ENCODE measurements at places on chromosomes 3 and 15.

DNA sequence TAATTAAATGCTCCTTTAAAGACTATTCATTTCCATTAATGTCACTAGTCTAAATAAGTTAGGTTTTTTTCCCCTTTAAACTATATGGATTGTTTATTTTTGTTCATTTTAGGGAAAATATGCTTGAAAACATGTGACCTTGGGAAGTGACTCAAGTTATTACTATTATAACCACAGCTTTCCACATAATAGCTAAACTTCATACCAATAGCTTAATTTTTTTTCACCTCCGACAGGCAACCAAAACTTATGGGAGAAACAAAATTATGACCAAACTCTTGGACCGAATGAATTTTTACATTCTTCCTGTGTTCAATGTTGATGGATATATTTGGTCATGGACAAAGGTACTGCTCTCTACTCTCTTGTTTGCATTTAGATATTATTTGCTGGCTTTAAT is 16.2 kb downstream of the CPA3 start:
- DNase-seq = no peak

DNA sequence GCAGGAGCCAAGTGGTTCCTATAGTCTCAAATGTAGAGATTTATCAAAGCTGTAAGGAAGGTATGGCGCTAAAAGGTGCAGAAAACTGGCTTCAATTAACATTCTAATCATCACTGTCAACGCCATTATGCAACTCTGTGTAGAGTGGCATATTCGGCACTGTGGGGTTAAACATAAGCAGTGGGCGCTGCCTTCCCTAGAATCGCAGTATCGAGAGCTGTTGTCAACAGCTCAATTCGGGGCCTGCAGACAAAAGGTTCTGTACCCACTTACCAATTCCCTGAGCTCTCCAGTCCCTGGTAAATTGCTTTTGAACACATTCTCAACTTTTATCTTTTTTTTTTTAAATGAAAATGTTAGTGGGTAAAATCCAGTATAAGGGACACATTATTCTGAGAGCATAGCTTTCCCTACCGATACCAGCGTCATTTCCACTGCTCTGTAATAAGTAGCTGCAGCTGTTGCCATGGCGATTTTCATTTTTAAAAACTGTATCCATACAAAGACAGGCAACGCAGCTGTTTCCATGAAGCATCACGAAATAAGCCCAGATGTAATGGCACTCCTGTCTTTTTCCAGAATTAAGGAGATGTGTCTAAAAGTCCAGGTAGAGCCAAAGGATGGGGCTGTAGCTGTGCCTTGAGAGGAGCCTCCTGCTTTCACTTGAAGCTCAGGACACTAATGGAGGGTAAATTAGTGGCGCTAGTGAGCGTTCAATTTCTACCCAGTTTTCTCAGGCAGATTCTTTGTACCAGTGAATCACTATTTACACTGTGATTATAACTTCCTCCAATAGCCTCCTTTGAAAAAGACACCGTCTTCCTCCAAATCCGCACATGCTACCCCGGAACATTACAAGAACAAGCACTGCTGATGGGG is 250.3 kb downstream of the SLC9A9 start:
- no peak for DNase-seq

- DNase-seq = no peak
Observed at GRCh38 chr3:89184151-89184995, 77.0 kb downstream of the EPHA3 start.

- no peak for DNase-seq
Observed at GRCh38 chr15:89621547-89621946, 33.7 kb downstream of the KIF7 start.

DNA sequence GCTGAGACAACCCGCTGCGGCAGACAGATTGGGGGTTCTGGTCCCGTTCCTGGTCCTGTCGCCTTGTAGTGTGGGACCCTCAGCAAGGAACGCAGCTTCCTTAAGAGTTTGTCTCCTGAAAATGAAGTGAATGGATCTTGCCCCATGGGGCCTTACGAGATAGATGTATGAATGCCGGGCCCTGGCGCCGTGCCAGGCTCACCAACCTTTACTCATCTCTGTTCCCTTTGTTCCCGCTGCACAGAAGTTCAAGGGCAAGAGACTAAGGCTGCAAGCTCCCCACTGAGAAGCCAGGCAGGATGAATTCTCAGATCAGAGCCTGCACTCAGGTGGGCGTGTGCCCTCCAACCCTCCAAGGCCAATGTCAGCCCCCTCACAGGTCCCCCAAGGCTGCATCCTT is 162.7 kb upstream of the IQSEC1 start:
- no peak for DNase-seq

- no peak for DNase-seq
Observed at GRCh38 chr3:112813016-112813415, 33.6 kb downstream of the CD200R1L start.

DNA sequence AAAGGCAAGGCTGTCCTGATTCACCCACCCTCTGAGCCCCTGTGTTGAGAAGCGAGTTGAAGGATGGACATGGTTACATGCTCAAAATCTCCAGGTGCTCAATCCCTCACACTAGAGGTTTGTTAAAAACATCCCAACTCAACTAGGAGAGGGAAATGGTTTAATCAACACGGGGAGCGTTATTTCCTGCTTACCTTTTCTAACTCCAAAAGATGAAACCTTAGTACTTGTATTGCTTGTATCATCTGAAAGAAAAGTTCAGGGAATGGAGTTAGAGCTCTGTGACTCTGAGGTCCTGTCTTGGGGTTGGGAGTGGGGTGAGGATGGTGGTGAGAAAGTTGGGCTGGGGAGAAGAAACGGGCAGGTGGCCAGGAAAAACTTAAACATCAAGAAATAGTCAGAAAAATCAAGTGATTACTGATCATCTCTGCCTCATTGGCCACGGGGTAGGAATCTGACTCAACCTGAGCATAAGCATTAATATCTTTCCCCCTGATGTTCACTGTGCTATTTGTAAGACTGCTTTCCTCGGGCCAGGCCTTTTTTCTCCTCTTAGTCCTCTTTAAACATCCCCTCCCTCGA is 5.9 kb downstream of the MEIS2 start:
- no peak for DNase-seq

DNA sequence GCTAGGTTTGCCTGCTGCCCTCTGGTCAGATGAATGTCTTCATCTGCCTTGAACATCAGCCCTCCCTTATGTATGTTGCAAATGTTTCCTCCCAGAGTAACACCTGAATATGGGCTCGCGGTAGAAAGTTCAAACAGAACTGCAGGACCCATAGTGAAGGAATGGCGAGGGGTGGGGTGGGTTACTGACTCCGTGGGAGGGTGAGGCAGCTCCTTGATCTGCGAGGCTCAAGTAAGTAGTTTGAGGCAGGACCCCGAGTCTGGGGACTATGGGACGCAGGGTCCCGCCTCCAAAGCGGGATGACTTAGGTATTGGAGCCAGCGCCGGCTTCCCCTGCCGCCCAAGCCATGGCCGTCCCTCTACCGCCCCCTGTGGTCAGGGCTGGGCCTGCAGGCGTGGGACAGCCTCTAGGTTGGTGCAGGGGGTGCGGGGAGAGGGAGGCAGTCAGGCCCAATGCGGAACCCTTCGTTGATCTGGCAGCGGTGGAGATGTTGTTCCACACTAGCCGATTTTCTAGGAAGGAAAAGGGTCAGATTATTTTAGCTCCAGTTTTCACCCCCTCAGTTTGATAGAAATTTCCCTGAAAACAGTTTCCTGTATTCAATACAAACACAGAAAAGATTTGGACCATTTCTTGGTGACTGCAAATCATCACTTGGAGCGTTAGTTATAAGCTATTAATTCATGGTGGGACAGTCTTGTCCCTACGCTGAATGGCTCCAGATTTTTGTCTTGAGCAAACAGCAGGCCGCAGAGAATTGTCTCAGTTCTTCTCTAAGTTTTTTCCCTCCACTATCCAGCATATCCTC is 72.3 kb downstream of the CORO2B start:
- DNase-seq = peak; percentile 20

DNA sequence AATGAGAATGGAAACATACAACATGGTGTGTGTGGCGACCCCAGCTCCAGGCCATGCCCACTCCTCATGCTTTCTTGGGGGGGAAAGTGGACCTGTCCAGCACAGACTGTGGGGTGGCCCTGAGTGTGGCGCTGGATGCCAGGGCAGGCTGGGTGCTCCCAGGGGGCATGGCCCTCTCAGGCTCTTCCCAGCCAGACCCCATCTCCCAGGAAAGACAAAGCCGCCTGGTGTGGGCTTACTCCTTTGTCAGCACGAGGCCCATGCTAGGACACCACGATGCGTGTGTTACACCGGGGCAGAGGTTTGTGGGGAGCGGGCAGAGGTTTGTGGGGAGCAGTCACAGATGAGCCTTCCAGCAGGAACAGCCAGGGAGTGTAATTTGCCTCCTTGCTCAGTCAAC is 68.5 kb downstream of the ABTB1 start:
- no peak for DNase-seq

DNA sequence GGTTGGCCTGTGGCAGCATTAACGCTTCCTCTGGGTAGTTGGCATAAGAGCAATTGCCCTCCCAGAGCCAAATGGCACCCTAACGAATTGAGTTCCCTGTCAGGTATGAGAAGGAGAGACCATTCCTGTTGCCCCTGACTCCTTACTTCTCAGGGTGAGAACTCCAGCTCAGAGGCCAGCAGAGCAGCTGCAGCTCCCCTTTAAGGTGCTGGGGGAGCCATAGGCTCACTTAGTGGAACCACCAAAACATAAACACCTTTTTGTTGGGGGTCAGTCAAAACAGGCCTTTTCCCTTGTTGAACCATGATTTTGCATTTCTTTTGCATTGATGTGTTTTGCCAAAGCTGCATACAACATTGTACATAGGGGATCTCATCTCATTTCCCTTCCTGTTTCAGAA is 28.1 kb upstream of the LHFPL4 start:
- no peak for DNase-seq

DNA sequence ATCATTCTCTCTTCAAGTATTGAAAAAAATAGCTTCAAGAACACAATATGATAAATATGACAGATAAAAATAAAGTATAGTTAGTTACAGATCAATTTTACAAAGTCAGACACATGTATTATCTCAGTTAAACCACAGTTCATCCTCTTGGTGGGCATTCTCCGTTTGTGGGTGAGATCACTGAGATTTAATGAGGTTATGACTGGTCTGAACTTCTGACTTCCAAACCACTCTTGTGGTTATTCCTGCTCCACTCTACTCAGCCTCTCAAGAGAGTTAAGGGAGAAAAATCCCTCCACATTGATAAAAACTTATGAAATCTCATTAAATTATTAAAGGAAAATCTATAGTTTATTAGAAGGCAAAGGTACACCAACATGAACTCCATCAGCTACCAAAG is 229.9 kb upstream of the LRTM1 start:
- DNase-seq = no peak

- DNase-seq = no peak
Observed at GRCh38 chr3:46010519-46011113, 15.0 kb upstream of the FYCO1 start.

GRCh38 chr15:47719730-47720129 is 2.4 kb downstream of the SEMA6D start:
- no peak for DNase-seq

DNA sequence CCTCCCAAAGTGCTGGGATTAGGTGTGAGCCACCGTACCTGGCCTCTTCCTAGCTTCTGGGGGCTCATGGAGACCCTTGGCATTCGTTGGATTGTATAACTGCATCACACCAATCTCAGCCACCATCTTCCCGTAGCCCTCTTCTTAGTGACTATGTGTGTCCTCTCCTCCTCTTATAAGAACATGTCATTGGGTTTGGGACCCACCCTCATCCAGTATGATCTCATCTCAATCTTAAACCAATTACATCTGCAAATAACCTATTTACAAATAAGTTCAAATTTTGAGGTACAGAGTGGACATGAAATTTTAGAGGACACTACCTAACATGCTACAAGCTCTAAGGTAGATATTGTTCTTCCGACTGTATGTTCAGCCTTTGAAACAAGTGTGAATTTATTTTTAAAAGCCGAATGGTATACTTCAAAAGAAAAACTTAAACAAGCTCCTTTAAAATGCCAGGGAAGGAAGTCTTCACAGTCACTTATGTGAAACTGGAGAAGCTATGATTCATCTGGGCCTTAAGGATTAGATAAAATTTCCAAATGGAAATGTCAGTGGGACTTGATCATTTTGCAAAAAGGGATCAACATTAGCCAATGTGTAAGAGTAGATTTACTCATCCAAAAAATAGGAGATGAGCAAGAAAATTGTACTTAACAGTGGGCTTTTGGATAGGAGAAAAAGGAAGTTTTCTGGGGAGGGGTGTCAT is 225.7 kb downstream of the MEX3B start:
- DNase-seq = no peak

- no peak for DNase-seq
Observed at GRCh38 chr15:47887241-47887800, 170.0 kb downstream of the SEMA6D start.

DNA sequence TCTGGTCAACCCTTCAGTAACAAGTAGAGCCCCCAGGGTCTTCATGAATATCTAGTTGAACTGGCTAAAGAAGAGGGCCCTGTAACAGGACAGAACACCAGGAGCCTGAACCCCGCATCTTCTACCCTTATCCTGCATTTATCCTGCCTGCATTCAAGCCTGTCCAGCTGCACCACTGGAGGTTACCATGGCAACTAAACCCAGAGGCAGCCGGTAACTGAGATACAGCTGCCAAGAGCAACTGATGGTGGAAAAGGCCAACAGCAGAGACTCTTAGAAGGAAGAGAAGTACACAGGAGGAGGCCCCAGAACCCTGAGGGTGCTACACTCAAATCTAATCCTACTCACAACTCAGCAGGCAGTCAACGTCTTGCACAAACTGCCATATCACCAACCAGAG is 3.7 kb upstream of the PRKAR2A start:
- DNase-seq = no peak

GRCh38 chr15:100947760-100948429 is 28.7 kb downstream of the LRRK1 start:
- no peak for DNase-seq

DNA sequence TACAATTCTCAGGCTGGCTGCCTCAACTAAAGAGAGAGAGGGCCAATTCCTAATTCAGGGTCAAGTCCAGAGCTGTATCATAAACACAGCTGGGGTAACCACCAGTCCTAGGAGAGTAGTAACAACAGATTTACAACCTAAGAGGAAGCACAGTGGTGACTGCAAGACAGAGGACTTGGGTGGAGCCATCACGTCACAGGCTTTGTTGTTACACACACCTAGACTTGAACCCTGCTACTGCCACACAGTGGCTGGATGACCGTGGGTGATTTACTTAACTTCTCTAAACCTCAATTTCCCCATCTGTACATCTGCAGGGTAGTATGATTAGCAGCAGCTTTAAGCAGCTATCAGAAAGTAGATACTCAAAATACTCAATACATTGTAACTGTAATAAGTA is 78.6 kb downstream of the MYLK start:
- DNase-seq = no peak

- DNase-seq = no peak
Observed at GRCh38 chr3:99240700-99241099, 339.2 kb upstream of the DCBLD2 start.

DNA sequence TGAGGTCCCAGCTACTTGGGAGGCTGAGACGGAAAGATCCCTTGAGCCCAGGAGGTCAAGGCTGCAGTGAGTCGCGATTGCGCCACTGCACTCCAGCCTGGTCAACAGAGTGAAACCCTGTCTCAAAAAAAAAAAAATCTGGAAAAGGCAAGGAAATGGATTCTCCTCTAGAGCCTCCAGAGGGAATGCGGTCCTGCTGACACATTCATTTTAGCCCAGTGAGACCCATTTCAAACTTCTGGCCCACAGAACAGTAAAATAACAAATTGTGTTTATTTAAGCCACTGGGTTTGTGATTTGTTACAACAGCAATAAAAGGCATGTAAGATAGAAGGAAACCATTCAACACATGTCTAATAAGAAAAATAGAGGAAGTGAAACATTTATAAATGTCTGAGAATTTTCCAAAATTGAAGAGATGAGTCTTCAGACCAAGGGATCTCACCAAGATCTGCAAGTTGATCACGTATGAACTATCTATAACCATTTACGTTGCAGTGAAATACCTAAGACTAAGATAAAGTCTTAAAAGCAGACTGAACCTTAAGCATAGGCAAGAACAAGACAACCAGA is at the start of gene HTR3E:
HTR3E (plus strand) TSS at position 254 of the 573 bp plus-strand sequence. CDS start 466 bp downstream, outside the sequence.
- DNase-seq = no peak

All from stimulated activated CD4-positive, alpha-beta T cell treated with anti-CD3 and anti-CD28 coated beads, TNF-alpha, amount 100 ng/mL, for 4 hours (primary cell).